ENCODE measurements at places on chromosomes 12 and 14.

DNA sequence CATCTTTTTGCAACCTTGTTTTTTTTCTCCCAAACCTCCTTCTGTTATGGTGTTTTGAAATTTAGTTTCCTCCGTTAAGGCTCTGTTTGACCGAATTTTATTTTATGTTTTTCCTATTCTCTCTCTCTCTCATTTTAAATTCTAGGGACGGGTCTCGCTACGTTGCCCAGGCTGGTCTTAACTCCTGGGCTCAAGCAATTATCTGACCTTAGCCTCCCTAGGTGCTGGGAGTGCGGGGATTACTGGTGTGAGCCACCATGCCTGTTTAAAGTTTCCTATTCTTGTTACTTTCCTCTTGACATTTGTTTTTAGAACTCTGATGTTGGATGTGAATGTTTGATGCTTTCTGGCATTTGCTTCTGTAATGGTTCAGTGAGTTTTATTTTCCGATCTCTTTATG lies 1.0 kb downstream of the ZC3H14 start:
- no peak for DNase-seq

DNA sequence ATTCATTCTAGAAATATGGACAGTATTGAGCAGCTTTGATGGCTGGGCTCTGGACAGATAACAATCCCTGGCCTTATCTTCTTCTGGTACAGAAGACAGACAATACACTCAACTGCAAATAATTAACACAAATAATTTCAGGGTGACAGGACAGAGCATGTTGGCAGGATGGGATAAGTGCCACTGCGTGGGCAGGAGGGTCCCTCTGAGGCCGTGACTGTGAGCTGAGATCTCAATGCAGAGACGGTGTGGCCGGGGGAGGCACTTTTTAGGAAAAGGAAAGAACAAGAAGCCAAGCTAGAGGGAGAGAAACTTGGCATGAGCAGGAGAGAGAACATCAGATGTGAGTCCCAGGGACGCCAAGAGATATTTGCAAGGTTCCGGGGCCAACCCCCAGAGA lies 8.1 kb downstream of the SYNE3 start:
- DNase-seq = no peak

DNA sequence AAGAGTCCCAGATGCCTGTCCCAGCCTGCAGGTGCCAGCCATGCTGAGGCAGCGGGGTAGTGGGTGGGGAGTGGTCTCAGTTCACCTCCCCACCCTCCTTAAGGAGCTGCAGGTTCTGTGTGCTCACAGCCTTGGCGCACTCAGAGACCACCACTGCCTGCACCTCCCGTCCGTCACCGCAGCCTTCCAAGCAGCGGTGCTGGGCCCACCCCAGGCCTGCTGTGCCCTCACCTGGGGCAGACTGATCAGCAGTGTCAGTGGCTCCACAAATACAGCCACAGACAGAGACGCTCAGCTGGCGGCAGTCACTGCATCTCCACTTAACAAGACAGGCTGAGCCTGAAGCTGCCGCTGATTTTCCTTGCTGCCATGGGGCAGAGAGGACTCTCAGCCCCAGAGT lies 120.2 kb downstream of the RFLNA start:
- no peak for DNase-seq

GRCh38 chr12:110756611-110757010 lies 13.9 kb upstream of the PPP1CC start:
- no peak for DNase-seq

GRCh38 chr14:105702275-105702817 lies 176.0 kb downstream of the TMEM121 start:
- DNase-seq = no peak

- no peak for DNase-seq
Observed at GRCh38 chr12:116528498-116528897, 30.7 kb upstream of the MAP1LC3B2 start.

- no peak for DNase-seq
Observed at GRCh38 chr12:80798281-80798680, 81.6 kb downstream of the MYF5 start.

GRCh38 chr14:88323086-88323522 lies at the start of gene KCNK10:
TSS of gene KCNK10 (minus strand) at chr14:88323269. CDS start at chr14:88322798, 471 bp downstream.
- no peak for DNase-seq

DNA sequence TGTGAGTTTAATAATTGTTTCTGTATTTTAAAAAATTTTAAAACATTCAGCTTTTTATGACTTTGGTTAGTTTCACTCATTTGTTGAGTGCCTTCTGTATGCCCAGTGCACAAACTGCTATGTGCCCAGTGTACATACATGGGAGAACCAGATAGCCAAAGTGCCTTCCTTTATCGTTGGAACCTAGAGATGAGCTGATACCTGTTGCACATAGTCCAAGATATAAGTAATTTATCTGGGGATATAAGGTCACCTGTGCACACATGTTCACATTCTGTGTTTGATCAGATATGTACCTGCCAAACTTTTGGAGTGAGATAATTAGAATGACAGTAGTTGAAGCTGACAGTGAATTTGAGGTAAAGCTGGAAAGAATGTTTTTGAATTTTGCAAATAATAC lies 37.9 kb downstream of the RAB21 start:
- DNase-seq = no peak

DNA sequence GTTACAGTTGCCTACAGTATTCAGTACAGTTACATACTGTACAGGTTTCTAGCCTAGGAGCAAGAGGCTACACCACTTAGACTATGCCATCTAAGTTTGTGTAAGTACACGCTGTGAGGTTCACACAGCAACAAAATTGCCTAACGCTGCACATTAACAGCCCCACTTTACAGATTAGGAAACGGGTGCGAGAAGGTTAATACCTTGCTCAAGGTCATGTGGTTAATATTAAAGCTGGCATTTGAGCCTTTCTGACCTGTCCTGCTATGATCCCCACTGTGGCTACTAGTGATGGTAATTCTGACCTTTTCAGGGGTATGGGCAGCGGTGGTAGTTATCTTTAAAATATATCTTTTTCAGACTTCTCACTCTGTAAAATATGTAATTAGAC lies 20.9 kb downstream of the ACVR1B start:
- no peak for DNase-seq

GRCh38 chr12:121239351-121240061 lies 29.6 kb downstream of the P2RX4 start:
- DNase-seq = peak; percentile 2

DNA sequence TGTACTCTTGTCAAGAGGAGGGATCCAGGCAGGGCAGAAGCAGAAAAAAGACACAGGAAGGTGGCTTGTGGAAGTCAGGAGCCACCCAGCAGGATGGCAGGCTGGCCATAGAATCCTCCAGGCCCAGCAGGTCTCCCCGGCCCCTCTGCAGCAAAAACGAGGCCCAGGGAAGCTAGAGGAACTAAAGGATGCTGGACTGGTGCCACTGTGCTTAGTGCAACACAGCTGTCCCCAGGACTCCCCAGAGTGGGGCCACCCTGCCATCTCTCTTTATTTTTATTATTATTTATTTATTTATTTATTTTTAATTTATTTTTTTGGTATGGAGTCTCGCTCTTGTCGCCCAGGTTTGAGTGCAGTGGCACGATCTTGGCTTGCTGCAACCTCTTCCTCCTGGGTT lies 54.1 kb downstream of the PITPNM2 start:
- no peak for DNase-seq

DNA sequence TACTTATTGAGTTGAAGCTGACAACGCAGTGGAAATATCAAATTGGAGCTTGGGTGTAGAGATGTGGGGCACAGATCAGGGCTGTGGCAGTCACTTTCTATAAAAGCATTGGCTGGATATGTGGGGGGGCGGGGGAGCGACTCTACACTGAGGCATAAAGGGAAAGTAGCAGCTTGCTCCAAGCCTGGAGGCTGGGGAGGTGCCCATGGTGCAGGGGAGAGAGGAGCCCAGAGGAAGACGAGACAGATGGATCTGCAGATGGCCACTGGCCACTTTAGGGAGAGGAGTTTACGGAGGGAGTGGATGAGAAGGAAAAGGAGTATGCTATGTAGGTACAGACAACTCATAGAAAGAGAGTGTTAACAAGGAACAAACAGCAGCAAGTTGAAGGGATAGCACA lies 13.5 kb upstream of the NGB start:
- no peak for DNase-seq

DNA sequence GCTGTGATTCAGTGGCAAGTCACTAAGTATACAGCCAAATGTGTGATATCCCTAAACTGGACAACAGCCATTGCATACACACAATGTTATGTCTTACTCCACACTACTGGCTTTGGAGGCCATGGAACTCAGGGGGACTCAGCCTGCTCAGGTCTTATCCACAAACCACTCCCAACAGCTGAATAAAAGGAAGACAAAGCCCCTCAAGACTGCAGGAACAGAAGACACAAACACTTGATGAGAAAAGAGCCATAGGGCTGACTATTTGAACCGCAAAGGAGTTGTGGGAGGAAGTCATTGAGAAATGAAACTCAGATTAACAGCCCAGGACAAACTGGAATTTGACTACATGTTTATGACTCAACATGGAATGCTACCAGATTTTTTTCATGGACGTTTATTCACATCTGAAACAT lies 40.9 kb downstream of the PTGER2 start:
- no peak for DNase-seq

GRCh38 chr12:8069582-8069981 lies 3.4 kb upstream of the C3AR1 start:
- DNase-seq = no peak

Data from CD4-positive, alpha-beta T cell treated with Interleukin-2 at 100 ng/mL for 4 hours (primary cell).